ENCODE measurements at places on chromosomes 13 and 19.

DNA sequence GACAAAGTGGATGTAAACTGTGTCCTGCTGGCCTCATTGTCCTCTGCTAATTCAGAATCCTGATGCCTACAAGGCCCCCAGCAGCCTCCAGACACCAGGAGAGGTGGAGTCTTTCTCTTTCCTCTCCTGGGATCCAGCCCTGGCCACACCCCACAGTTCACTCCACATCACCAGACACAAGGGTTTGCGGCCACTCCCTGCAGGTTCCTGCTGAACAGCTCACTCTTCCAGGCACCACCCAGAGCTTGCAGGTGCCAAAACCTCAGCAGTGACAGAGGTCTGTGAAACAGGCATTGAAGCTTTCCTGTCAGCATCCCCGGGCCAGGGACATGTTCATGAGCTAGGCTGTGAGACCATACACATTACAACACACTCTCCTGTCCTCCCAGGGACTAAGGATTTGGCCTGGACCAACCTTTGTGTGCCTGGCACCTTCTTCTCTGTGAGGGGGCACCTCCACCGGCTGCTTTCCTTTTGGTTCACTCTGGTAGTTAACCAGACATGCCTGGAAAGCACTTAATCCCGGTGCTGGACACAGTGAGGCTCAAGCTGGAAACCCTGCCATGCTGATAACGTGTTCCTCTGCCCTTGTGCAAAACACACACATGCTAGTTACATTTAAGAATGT is 11.1 kb upstream of the ATP12A start:
- DNase-seq, result no peak

DNA sequence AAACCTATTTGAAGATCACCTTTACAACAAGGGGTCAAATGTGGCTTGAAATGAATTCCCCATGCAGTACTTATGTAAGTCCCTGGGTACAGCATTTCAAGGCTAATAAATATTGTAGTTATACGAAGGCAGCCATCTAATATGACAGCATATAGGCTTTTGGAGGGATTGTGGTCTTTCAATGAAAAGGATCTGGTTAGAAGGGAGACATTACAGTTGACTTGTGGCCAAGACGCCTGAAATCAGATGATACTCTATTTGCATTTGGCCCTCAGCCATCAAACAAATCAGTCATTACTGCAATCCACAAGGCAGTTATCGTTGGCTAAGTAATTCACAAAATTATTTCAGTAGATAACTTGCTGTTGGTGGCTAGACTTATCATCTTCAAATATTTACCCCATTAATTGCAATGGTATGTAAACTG is 242.7 kb downstream of the DCLK1 start:
- peak; percentile 25 for DNase-seq

DNA sequence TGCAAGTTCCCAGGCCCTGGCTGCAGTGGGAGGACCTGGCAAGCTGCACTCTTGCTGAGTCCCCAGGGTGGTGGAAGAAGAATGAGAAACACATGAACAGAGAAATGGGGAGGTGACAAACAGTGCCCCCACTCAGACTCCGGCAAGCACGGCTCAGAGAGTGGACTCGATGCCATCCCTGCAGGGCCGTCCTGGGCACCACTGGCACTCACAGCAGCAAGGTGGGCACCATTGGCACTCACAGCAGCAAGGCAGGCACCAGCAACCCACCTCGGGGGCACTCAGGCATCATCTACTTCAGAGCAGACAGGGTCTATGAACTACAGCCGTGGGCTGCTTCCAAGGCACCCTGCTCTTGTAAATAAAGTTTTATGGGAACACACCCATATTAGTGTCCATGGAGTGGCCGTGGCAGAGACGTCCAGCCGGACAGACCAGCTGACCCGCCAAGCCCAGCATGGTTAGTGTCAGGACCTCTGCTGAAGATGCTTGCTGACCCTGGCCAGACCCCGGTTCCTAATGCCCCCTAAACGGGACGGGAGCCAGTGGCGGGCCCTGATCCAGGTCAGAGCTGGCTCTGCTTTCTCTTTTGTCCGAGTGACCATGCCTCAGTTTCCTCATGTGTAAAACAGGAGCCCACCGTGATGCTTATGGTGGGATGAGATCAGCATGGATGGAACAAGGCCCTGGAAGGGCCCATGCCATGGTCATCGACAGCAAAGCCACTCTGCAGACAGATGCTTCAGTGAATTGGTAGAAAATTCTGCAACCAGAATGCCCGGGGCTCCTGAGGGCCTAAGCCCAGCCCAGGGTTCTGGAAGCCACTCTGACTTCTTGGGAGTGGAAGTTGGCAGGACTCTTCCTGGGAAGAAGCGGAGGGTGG is 2.1 kb upstream of the F10 start:
- no peak for DNase-seq

DNA sequence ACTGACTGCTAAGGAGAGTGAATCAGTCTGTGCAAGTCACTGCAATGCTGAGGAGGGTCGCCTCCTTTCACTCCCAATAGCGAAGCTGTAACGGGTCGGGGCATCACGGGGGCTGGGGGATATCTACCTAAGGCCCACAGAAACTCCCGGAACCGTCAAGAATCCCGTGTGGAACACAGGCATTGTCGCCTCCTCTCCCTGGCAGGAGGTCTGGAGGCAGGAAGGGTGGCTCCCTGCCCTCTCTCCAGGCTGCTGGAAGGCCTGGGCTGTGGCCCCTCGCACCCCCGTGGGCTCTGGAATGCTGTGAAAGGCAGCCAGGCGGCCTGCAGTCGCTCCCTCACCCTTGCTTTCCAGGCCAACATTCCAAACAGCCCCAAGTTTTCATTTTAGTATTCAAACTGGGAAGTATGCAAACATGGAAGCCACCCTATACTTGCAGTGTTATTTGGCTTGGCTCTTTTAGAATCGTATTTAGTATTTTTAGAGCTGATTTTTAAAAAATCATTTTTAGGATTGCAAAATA is 109.4 kb downstream of the CRYL1 start:
- peak; percentile 47 for DNase-seq

DNA sequence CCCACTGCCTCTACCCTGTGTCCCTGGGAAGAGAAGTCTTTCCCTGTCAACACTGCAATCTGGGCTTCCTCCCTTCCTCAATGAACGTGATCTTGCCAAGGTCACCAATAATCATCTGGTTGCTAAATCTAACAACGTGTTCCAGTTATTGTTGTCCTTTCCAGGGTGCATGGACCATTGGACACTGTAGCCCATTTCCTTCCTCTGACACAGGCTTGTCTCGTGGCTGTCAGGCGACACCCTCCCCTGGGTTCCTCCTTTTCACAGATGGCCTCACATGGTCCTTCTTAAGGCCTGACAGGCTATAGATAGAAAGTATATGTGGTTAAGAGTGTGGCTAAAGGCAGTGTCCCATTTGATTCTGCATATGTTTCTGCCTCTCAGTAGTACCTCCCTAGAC is 67.7 kb upstream of the STARD13 start:
- no peak for DNase-seq

DNA sequence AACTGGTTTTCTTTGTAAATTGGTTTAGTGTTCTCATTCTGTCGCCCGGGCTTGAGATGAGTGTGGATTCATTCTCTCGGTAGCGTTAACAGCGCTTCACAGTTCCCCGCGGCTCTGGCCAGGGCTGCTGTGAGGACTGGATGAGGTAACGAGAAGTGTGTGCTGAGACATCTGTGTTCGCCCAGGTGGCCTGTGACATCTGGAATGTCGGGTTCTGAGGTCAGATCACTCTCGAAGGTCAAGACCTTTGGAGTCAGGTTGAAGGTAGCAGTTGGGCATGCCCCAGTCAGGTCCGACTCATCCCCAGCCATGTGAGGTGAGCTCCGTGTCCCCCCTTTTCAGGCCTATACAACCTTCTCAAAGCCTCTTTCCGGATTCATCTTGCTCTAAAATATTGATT is 13.4 kb upstream of the TUBGCP3 start:
- DNase-seq, result no peak

All from fibroblast of the aortic adventitia (primary cell).